ENCODE measurements at places on chromosomes 11 and 22. TPM values are rescaled to one million over a fixed set of nuclear protein-coding genes. Genes with fewer than 3 reads are reported as not detected.

The MRPL40 gene
- total RNA-seq: 34.1 TPM

DNA sequence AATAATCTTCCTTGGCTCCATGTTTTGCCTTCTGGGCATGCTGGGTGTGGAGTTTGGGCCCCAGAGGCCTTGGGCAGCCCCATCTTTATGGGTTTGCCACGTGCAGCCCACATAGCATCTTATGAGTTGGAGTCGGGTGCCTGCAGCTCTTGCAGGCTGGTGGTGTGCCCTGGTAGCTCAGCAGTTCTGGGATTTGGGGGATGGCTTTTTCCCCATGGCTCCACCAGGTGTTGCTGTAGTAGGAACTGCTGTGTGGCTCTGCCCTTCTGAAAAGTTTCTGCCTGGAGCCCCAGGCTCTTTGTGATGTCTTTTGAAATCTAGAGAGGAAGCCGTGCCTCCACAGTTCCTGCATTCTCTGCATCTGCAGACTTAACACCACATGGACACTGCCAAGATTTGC, 16.8 kb downstream of the EED start:
- H3K4me1 ChIP-seq: peaks cover 47% of the 10 kb centered on the region
- DNase-seq: no peak
- H3K27ac ChIP-seq: no peak overlapping the region
- H3K36me3 ChIP-seq: peaks cover 69% of the 10 kb centered on the region
- H3K27me3 ChIP-seq: no peaks in the 10 kb centered on the region

- no peaks in the 10 kb centered on the region for H3K36me3 ChIP-seq
- no peak for DNase-seq
- no peak overlapping the region for H3K4me3 ChIP-seq
Observed at GRCh38 chr11:91257667-91258066, 967.0 kb upstream of the FAT3 start.

- no peaks in the 10 kb centered on the region for H3K27me3 ChIP-seq
- DNase-seq: no peak
- H3K4me1 ChIP-seq: peaks cover 35% of the 10 kb centered on the region
- H3K27ac ChIP-seq: no peak overlapping the region
Observed at GRCh38 chr11:62647609-62648005, 1.2 kb upstream of the GANAB start.

DNA sequence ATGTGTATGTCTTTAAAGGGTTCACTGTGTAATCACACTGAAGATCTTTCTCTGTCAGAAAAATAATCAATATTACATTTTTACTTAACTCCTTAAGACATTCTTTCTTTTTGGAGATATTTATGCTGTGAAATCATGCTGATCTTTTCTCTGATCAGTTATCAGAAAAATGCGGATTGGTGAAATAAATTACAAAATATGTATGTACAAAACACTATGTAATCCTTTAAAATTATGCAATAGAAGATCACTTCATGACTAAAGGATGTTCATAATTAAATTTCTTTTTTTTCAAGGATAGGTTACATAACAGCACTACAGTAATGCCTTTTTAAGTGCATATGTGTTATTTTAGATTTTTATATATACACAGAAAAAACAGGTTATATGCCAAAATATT, 24.7 kb downstream of the BTBD10 start:
- peaks cover 30% of the 10 kb centered on the region for H3K4me1 ChIP-seq
- H3K36me3 ChIP-seq: peaks cover 13% of the 10 kb centered on the region
- no peaks in the 10 kb centered on the region for H3K27me3 ChIP-seq
- H3K27ac ChIP-seq: no peak overlapping the region
- H3K4me3 ChIP-seq: no peak overlapping the region
- no peak for DNase-seq

- H3K4me3 ChIP-seq: peak overlapping the region; percentile 76
- H3K27ac ChIP-seq: peak overlapping the region; percentile 91
- H3K36me3 ChIP-seq: peaks cover 7% of the 10 kb centered on the region
- no peak for DNase-seq
Observed at GRCh38 chr22:37657590-37658132, 862 bp upstream of the PDXP start.

GRCh38 chr11:96470521-96470920, 80.7 kb downstream of the JRKL start:
- no peaks in the 10 kb centered on the region for H3K36me3 ChIP-seq
- peaks cover 6% of the 10 kb centered on the region for H3K27me3 ChIP-seq
- peaks cover 2% of the 10 kb centered on the region for H3K4me1 ChIP-seq
- no peak for DNase-seq

Measured in activated CD4-positive, alpha-beta T cell treated with anti-CD3 and anti-CD28 coated beads for 36 hours (primary cell).